ENCODE measurements at places on chromosomes 4 and X. TPM values are rescaled to one million over a fixed set of nuclear protein-coding genes. Genes with fewer than 3 reads are reported as not detected.

- DNase-seq: no peak
These were observed 27.5 kb downstream of the TSPAN5 start for GRCh38 chr4:98630737-98631454.

DNA sequence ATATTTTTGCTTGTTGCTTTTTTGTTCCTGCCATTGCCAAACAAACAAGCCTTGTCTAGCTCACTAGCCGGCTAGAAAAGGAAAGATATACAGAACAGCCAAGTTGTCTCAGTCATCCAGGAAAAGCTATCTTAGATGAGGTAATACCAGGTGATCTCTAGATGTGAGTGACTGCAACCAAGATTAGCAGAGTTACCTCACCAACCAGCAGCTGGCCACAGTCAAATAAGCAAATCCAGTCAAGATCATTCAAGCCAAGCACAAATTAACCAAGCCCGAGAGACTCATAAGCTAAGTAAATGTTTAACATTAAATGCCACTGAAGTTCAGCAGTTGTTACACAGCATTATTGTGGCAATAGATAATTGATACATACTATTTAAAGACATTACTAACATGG is 108.6 kb downstream of the CENPC start:
- DNase-seq: no peak

DNA sequence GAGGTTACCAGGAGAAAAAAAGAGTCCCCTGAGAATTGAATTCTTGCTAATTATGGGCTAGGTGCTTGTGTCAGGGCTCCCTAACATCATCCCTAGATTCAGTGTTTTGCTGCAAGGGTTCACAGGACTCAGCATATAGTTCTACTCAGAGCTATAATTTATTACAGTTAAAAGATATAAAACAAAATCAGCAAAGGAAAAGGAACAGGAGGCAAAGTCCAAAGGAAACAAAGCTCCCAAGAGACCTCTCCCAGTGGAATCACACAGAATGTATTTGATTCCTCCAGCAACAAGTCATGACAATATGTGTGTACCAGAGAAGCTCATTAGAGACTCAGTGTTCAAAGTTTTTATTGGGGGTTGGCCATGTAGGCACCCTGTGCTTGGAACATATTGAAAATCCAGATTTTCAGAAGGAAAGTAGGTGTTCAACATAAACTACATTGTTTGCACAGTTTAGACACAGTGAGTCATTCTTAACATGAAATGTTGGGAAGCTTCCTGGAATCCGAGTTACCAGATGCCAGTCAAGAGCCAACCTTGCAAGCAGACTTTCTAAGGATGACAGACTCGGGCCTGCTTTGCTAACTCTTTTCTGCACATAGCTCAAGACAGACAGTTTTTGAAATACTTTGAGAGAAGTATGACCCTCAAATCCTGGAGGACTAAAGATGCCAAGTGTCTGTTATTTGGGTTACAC is 311.3 kb upstream of the EMCN start:
- DNase-seq: no peak

DNA sequence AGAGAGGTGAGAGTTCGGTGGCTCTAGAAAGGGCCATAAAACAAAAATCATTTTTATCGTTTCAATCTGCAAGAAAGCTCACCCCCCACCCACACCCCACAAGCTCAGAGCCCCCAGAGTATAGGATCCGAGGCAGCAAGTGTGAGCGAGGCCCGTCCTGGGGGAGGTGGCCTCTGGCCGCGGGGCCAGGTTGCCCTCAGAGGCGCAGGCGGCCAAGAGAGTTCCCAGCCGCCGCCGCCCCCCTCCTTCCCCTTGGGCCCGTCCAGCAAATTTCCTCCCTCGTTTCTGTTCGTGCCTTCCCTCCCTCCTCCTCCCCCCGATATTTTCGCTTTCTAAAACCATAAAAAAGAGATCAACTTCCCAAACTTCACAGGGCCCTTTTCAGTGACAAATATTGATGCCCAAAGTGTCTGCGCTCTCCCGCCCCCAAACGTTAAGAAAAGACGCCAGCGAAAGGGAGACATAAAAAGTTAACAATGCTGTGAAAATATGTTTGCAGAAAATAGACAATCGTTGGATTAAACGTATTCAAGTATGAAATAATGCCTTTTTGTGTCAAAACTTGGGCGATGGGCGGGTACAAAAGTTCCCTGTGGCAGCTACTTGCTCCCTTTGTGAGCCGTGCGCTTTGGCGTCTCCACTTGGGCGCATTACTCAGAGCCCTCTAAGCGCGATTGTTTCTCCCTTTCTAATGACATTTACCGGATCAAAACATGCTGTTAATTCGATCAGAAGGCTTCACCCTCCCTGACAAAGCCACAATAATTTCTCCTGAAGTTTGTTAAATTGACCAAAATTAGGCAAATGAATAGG is 1.1 kb upstream of the HELT start:
- no peak for DNase-seq

DNA sequence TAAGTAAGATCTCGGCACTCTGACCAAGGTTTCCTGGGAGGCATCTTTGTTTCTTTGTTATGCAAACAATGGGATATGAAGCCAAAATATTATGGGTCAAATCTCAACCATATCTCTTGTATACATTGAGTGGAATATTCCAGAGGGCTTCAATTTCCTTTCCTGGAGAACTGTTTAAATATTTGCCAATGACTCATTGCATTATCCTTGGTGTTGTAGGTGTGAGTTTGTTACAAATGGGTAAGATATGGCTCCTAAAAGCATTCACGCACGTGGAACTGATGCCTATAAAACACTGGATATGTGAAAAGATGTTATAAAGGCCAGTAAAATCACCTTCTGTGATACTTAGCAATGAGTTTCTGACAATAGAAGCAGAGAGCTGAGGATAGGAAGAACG is 150.5 kb upstream of the WDR1 start:
- no peak for DNase-seq

GRCh38 chr4:153850533-153851280 is 61.8 kb upstream of the SFRP2 start:
- no peak for DNase-seq

Gene MAGEA1
- not detected for total RNA-seq

GRCh38 chrX:53093177-53093655 is 726 bp upstream of the KANTR start:
- DNase-seq: peak; percentile 85

GRCh38 chrX:11664211-11665167 is 1.2 kb downstream of the ARHGAP6 start:
- no peak for DNase-seq

GRCh38 chr4:31787701-31788100 is 1067.5 kb downstream of the PCDH7 start:
- DNase-seq: no peak

DNA sequence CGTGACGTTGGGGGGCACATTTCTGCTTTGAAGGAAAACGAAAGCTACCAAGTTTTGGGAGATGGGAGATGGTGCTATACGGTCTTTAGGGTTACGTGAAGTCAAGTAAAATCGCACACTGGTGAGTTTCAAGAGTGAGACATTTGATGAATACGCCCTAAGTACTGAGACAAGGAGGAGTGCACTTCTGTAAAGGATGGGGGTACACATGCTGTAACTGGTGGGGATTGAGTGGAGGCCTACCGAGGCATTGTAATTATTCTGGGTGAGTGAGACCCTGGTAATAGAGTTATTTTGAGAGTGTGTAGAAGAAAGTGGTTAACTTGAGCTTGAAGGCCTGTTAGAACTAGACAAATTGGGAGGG is 536 bp downstream of the SH3BGRL start:
- DNase-seq: no peak

DNA sequence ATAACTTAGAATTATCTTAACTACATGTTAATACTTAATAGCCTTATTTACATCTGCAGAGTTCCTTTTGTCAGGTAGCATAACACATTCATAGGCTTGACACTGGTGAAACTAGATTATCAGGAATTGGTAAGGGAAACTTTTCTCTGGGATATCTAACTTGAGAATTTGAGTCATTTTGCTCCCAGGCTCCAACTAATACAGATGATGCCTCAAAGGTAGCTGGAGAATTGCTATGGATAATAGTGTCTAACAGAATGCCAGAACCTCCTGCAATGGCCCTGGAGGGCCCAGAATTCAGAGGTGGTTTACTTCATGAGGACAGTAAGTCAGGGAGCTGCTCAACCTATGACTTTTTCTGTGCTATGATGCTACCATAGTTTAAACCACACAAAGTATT is 13.9 kb upstream of the TMPRSS11D start:
- DNase-seq: no peak

GRCh38 chr4:70380578-70380977 is 2.4 kb upstream of the SMR3B start:
- DNase-seq: no peak

DNA sequence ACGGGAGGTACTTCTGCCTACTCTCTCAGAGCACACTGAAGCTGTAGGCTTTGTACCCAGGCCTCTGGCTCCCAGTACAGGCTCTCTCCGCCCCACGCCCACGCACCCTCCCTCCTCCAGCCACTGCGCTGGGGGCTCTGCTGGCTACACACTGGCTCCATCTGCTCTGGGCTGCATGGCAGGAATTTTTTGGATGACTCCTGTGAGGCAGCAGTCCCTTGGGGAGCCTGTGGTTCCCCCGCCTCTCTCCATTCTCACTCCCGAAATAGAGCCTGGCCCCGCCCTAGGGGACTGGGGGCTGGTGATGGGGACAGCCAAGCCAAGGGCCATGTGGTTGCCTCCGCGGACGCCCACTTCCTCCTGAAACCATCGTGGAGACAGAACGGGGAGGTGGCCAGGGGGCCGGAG is 58.1 kb upstream of the ADRA2C start:
- peak; percentile 44 for DNase-seq

GRCh38 chr4:87982446-87983010 is 7.0 kb downstream of the SPP1 start:
- no peak for DNase-seq

GRCh38 chr4:13830449-13830848 is 202.9 kb upstream of the BOD1L1 start:
- peak; percentile 23 for DNase-seq

GRCh38 chr4:146105464-146105863 is 70.1 kb upstream of the LSM6 start:
- DNase-seq: no peak

DNA sequence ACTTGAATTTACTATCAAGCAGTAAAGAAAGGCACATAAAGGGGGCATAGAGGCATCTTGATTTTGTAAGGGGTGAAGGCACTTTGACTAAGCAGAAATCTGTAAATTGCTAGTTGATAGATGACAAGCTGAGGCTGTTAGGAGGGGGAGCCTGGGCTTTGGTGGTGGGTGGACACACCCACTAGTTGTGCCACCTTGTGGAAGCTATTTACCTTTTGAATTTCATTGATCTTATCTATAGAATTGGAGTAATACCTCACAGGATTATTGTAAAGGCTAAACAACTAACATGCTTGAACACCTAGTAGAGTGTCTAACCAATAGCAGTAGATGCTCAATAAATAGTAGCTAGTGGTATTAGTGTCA is 142.8 kb upstream of the KCNIP4 start:
- DNase-seq: no peak

Gene G6PD
- 30.4 TPM for total RNA-seq

DNA sequence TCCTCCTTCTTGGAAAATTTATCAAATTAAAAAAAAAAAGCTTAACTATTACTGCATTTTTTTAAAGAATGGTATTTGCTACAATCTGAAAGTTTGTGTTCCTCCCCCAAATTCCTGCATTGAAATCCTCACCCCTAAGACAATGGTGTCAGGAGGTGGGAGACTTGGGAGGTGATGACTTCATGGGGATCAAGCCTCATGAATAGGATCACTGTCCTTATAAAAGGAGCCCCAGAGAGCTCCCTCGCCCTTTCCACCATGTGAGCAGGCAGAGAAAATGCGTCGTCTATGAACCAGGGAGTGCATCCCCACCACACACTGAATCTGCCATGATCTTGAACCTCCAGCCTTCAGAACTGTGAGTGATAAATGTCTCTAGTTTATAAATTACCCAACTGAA is 38.0 kb downstream of the DHRSX start:
- DNase-seq: no peak

Gene SPANXN3
- total RNA-seq: not detected

DNA sequence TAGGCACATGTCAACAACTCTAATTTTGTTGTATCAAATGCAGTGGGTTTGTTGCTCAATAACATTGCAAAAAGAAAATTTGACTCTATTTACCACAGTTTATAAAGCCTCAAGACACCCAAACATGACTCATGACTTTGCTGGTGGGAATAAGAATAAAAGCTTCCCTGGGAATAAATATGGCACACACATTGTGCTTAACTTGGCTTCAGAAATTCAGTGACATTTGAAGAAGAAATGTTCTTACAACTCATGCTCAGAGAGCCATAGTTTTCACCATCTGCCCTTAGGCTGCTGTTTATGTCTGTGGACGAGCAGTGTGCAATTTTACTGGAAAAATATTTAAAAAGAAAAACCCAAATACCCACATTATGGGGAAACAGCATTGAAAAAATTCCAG is 60.9 kb downstream of the SPATA18 start:
- DNase-seq: no peak

DNA sequence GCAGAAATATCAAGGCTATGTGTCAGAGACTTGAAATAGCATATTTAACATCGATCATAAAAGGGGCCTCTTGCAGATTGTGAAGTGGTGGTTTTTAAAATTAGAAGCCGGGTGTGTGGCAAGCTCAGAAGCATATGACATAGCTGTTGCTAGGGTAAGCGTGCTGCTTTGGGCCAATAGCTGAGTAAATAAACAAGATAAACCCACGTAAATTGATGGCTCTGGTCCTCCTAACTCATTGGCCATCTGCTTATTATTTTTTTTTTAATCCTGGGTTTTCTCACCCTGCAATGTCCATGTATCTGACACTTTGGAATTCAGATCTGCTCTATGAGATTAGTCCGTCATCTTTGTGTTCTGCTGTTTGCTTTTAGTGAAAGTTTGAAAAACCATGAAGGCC is 32.6 kb upstream of the STOX2 start:
- no peak for DNase-seq

Gene TMPRSS11A
- total RNA-seq: not detected

Gene GNRHR
- total RNA-seq: not detected

Gene SMIM43
- total RNA-seq: not detected

Gene SGMS2
- total RNA-seq: 27.5 TPM

GRCh38 chrX:27276751-27277150 is 186.4 kb downstream of the PPP4R3C start:
- no peak for DNase-seq

All from left cardiac atrium (tissue), 4 donors.